CD4-positive, alpha-beta T cell treated with Interleukin-15 for 1 hour (primary cell): ENCODE measurements at places on chromosomes 16 and 17.

GRCh38 chr16:49010879-49011278 is 270.8 kb downstream of the CBLN1 start:
- DNase-seq: no peak

- DNase-seq: no peak
These were observed 38.4 kb downstream of the CENPV start for GRCh38 chr17:16314859-16315258.

DNA sequence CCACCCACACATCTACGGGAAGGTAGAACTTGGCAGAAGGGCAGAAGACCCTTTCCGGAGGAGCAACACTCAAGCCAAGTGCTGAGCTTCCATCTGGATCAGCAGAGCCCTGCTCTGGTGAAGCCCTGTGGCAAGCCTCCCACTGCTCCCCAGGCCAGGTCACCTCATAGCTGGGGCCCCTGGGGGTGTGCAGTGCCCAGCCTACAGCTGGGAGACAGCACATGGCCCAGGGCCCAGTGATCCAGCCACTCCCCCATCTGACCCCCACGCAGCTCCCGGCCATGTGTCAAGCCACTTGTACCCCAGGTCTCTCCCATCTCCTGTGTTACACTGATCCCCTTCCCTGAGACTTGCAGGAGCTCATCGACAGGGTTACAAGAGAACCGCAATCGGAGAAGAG is 95.7 kb downstream of the RBFOX3 start:
- DNase-seq: no peak

GRCh38 chr17:29846298-29846697 is 83.7 kb downstream of the SSH2 start:
- DNase-seq: no peak

GRCh38 chr17:64115822-64116534 is 14.0 kb downstream of the ERN1 start:
- no peak for DNase-seq

- no peak for DNase-seq
These were observed 772 bp downstream of the NTN1 start for GRCh38 chr17:9021992-9022572.

DNA sequence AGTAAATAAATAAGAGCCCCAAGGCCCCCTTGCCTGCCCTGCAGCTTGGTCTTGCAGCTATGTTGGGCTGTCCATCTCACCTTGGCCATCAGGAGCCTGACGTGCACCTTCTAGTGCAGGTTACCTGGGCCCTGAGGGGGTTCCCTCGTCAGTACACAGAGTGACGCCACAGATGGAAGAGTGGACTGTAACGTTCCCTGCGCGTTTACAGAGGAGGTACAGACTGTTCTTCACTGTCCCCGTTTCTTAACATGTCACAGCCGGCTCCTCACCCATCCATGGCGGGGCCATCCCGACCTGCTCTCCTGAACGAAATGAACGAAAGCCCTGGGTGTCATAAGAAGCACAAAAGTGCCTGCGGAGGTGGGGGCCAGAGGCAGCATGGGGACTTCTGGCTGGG is 15.9 kb upstream of the FASN start:
- DNase-seq: no peak

DNA sequence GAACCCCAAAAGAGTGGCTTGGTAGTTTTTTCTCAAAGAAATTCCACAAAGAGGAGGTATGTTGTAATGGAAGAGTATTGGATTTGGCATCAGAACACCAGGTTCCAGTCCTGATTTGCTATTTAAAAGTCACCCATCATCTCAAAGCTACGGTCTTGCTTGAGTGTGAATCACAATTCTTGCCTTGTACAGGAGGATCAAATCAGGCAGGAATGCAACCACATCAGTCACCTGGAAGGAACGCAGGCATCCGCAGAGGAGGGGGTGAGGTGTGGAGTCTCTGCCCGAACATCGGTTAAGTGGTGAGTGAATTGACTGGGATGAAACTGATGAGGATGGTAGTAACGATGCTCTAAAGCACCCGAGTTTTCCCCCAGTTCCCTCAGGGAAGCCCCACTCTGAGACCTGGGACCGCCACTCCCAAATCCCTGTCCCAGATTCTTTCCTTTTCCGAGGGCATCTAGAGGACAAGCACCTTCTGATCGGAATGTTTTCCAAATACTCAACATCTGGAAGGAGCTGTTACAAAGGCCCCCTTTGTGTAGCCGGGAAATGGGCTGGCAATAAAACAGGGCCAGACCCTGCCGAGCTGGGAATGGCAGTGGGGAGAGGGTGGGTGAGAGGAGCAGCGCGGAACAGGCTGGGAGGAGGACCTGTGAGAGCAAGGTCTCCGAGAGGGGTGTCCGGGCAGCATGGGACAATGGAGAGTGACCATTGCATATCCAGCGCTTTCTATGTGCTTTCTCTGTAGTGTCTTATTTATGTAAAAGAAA is 469.6 kb downstream of the SLC39A11 start:
- no peak for DNase-seq

DNA sequence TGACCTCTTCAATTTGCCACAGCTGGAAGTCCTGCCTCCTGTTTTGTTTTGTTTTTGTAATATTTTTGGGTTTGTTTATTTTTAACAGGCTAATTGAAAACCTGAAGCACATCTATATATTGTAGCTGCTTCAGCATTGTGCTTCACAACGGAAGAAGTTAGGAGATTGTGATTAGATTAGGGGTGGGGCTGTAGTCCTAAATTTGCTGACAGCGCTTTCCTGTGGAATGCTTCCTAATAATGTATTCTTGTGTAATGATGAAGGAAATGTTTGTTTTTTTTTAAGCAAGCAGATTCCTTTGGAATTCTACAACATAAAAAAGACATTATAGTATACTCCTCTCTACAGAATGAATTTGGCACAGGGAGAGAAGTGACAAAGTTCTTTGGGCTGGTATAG is 70.1 kb downstream of the NLK start:
- no peak for DNase-seq

GRCh38 chr17:65434878-65435277 is 126.6 kb downstream of the AXIN2 start:
- DNase-seq: no peak

- no peak for DNase-seq
These were observed 170.5 kb downstream of the C16orf95 start for GRCh38 chr16:87146676-87147075.

- no peak for DNase-seq
These were observed 130.8 kb upstream of the IRX3 start for GRCh38 chr16:54417384-54417783.

- no peak for DNase-seq
These were observed 14.4 kb downstream of the RFWD3 start for GRCh38 chr16:74652249-74652648.

GRCh38 chr16:8807189-8807588 is 9.6 kb downstream of the PMM2 start:
- no peak for DNase-seq

DNA sequence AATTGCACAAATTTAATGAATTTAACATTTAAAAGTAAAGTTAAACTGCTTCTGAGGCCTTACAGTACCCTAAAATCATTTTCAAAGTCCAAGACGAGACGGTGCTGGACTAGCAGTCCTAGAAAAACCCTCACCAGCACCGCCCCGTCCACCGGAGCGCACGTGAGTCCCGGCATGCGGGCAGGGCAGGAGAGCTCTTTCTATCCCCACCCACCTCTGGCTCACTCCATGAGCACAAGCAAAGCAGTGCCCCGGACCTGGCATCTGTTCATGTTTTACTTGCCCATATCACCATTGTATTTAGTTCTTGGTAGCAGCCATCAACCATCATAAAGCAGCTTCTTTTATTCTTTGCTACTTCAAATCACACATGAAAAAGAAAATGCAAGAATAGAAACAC is 41.7 kb downstream of the ANKRD11 start:
- DNase-seq: no peak

- DNase-seq: no peak
These were observed 36.1 kb upstream of the SLC25A19 start for GRCh38 chr17:75325348-75325747.

- no peak for DNase-seq
These were observed at the start of gene ESRP2 for GRCh38 chr16:68235887-68236136. Gene ESRP2 (minus strand): TSS chr16:68236127. CDS start chr16:68236045, 82 bp downstream.

DNA sequence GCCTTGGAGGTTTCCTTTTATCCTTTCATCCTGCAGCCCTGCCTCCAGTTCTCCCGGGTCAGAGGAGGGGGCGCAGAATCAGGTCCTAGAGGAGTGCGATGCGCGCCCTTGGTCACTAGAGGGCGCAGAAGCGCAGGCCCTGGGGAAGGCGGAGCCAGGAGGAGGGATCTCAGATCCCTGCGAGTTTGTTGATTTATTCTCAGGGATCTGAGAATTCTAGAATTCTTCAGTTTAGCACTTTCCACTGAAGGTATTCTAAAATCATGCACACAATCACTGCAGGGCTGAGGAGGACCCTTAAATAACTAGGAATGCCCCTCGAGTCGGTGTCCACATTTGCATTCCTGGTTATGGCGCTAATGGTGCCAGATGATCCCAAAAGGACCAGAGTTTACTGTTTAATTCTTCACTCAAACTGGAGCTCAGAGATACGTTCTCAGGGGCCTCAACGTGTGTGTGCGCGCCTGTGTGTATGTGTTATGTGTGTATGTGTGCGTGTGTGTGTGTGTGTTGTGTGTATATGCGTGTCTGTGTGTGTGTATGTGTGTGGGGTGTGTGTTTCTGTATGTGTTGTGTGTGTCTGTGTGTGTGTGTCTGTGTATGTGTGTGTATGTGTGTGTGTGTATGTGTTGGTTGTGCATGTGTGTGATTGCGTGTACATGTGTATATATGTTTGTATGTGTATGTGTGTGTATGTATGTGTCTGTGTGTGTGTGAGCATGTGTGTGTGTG is 6.9 kb upstream of the ELAC2 start:
- DNase-seq: peak; percentile 52

GRCh38 chr16:49944221-49944620 is 80.8 kb upstream of the CNEP1R1 start:
- DNase-seq: no peak

GRCh38 chr17:28899212-28899815 is 1.8 kb upstream of the FLOT2 start:
- peak; percentile 4 for DNase-seq

- DNase-seq: no peak
These were observed 280.3 kb upstream of the FOXF1 start for GRCh38 chr16:86229866-86230656.

GRCh38 chr17:19365833-19366636 is 3.5 kb upstream of the B9D1 start:
- no peak for DNase-seq
